ENCODE measurements at places on chromosomes 16 and 17.
A peak's percentile ranks its signal among the peaks of the same experiment; 100 is the strongest.

DNA sequence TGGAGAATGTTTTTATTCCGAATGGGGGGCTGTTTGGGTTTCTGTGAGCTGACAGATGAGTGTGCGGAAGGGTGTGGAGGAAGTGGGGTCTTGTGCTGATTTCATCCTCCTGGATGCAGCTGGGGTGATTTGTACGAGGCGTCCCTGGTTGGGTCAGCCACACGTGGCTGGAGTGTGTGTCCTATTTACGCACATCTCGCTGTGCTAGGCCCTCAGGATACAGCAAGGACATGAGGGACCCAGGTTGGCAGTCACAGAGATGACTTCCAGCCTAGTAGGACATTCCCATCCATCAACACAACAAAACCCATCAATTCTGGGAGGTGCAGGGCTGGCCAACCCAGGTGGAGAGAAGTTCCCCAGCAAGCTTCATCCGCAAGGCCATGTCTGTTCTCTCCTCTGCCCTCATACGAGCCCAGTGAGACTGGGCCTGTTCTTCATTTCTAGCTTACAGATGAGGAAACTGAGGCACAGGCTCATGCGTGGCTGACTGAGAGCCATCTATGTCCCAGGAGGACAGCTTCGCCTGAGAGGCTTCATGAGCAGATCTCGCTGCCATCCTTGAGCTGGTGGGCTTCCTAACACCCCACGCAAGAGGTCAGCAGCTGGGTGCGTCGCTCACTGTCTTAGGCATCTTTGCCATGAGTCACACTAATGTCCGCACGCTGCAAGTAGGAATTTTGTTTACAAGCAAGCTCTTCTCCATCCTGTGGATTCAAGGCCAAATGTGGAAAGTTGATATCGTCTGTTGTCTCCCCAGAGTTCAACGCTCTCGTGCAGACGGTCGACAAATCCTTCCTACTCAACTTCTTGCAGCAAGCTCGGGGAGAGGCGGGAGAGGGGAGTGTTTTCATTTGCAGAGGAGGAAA, 24.4 kb downstream of the IRF8 start:
- DNase-seq, result no peak

- DNase-seq, result no peak
These were observed 13.3 kb upstream of the EVPL start for GRCh38 chr17:76040376-76040775.

DNA sequence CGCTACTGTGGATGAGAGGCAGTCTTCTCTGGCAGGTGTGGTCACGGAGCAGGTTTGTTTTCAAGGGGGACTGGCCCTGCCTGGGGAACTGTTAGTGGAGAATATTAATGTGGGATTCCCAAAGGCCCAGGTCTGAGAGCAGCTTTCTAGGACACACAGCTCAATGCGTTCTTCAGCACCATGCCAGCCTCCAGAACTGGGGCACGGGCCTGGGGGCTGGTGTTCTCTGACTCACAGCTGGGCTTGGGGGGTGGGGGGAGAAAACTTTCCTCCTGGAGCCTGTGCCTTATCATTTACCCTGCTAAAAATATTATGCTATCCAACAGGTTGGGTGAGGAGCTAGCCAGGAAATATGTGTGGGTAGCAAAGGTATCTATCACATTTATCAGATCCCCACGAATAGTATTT, 13.5 kb upstream of the LHX1 start:
- no peak for DNase-seq

DNA sequence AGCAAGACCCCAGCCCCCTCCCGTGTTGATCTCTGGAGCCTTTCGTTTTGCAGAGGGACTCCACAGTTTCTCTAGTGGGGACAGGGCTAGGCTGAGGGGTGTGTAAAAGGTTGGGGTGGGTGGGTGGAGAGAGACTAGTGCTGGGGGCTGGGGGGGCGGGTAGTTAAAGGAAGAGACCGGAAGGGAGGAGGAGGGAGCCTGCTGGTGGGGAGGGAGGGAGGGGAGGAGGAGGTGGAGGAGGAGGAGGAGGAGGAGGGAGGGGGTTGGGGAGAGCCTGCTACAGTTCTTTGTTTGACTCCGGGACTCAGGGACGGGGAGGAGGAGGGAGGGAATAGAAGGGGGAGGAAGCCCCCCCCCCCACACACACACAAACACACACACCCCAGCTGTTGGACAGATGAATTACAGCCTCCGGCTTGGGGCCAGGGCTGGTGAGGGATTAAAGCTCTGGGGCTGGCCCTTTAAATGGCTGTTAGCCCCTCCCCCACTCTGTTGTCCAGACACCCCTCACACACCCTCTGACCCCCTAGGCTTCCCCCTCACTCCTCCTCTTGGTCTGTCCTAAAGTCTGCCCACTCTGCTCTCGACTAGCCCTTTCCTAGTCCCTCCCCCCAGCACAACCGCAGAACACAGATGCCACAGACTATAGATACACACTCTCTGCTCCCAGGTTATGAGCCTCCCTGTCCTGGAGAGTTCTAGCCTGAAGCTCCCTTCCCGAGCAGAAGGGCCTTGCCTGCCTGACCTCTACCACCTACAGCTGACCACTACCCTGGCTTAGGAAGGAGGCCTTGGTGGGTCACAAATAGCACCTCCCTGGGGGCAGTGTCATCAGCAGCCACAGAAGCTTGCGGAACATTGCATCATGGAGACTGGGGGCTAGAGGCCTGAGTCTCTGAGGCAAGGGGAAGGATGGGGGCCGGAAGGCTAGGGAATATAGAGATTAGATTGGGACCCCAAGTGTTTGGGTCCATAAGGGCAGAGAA, 4.4 kb downstream of the KDM6B start:
- peak; percentile 62 for DNase-seq

GRCh38 chr16:9913604-9914326, 268.5 kb downstream of the GRIN2A start:
- no peak for DNase-seq
